Iris pigment epithelial cell (primary cell): ENCODE measurements at places on chromosomes 2 and 18.
A peak's percentile ranks its signal among the peaks of the same experiment; 100 is the strongest.

GRCh38 chr18:56067214-56067894 lies 479.4 kb upstream of the TCF4 start:
- no peak for DNase-seq

DNA sequence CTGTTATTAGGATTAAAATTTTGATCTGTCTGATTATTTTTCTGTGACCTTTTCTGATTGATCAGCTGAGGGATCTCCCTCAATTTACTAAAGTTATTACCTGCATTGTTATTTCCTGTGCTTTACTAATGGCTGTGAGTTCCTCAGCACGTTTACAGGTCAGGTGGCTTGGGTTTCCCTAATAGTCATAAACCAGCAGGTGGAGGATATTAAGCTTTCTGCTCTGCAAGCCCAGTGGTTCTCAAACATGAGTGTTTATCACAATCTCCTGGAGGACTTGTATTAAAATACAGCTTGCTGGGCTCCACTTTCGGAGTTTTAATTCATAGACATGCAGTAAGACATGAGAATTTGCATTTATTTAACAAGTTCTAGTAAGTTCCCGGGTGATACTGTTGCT lies 22.4 kb upstream of the UGP2 start:
- no peak for DNase-seq

DNA sequence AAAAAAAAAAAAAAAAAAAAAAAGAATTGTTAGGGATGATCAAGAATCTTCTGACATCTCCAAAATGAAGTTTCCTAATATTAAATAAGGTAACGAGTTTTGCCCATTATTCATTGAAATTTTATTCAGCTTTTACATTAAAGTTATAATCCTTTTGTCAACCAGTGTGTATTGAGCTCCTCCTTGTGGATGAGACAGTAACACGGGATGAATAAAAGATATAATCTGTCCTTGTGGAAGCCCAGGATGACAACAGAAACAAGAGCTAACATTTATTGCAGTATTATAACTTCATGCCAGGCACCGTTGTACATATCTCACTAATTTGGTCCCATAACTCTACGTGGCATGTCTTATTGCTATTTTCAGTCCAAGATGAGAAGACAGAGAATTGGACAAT lies 33.4 kb upstream of the SERPINB7 start:
- peak; percentile 9 for DNase-seq

DNA sequence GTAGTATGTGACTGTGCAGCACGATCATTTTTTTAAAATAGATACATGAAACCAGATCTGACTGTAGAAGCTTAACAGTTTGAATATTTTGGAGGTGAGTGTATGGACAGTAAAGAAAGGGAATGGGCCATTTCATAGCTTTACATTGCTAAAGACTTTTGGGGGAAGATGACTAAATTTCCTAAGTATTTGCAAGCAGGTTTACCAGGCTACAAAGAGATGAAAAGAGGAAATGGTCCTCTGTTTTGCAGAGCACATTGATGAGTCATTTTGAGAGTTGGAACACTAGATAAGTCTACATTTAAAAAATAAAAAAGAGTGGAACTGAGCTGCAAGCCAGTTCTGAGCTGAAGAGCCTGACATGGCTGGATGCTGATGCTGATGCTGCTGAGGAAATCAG lies 115.7 kb upstream of the LRATD1 start:
- peak; percentile 96 for DNase-seq

GRCh38 chr2:39515897-39516346 lies 78.8 kb upstream of the MAP4K3 start:
- no peak for DNase-seq

DNA sequence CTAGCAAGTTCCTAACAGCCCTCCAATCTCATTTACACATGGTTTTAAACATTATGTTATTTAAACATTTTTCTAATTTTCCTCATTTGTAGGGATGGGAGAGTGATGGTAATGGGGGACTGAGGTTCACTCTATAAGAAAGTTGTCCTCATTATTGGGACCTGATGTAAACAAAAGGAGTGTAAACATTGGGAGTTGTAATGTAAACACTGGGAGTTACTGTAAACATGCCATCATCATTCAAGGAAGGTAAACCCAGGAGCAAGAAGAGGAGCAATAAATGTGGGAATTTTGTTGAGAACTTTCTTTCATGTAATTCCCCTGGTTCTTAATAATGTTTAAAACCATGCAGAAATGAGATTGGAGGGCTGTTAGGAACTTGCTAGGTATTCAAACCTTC lies 17.8 kb downstream of the RFTN2 start:
- no peak for DNase-seq

GRCh38 chr2:69309351-69310110 lies 77.5 kb downstream of the GFPT1 start:
- peak; percentile 60 for DNase-seq

DNA sequence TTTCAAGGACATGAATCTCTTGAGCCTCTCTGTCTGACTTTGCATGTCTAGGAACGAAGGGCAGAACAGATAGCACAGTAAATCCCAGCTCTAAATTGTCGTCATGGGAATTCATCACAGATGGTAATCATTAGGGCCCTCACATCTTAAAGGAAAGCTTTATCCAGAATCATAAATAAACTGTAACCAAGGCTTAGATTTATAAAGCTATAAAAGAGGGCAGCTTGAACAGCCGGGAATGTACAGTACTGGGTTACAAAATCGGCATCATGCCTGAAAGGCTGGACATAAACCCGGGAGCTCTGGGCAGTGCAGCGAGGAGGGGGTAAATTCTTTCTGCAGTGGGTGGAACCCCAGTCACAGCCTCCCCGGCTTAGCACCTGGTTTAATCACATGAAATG lies 144.4 kb downstream of the GFPT1 start:
- DNase-seq = peak; percentile 80

GRCh38 chr2:220893411-220893810 lies 678.7 kb downstream of the EPHA4 start:
- no peak for DNase-seq
